Subcutaneous preadipocyte (primary cell): ENCODE measurements at places on chromosomes 16 and 17. TPM values are rescaled to one million over a fixed set of nuclear protein-coding genes. Genes with fewer than 3 reads are reported as not detected.

PRRT2 gene
- total RNA-seq = 0.39 and 0.73 TPM in 2 replicates

GRAPL gene
- not detected in 2 replicates for total RNA-seq

ITGB3 gene
- total RNA-seq = 104 and 115 TPM in 2 replicates

ASPA gene
- 0.98 and 1.1 TPM in 2 replicates for total RNA-seq

KCNH6 gene
- total RNA-seq = not detected in 2 replicates

SERPINF2 gene
- total RNA-seq = under 0.01 TPM in 1 of 2 replicates, not detected in the other

SLC13A5 gene
- not detected in 2 replicates for total RNA-seq

ATP2A3 gene
- total RNA-seq = 0.37 and 0.78 TPM in 2 replicates

CCT6B gene
- 0.37 and 0.78 TPM in 2 replicates for total RNA-seq

VASN gene
- total RNA-seq = 156 and 170 TPM in 2 replicates

NPIPA2 gene
- total RNA-seq = 0.73 TPM in 1 of 2 replicates, not detected in the other

MTHFSD gene
- 16.5 and 19.9 TPM in 2 replicates for total RNA-seq

CWC25 gene
- 9.2 and 9.9 TPM in 2 replicates for total RNA-seq

FLOT2 gene
- total RNA-seq = 32.1 and 36.7 TPM in 2 replicates

KRTAP4-1 gene
- not detected in 2 replicates for total RNA-seq

DHRS7C gene
- total RNA-seq = not detected in 2 replicates

CACNG4 gene
- total RNA-seq = not detected in 2 replicates

OTOP3 gene
- total RNA-seq = not detected in 2 replicates

ABCC12 gene
- under 0.01 TPM in 2 replicates for total RNA-seq

OTOP2 gene
- not detected in 2 replicates for total RNA-seq

TMEM204 gene
- total RNA-seq = 14.9 and 15.8 TPM in 2 replicates

MYH2 gene
- total RNA-seq = not detected in 2 replicates

KRT40 gene
- total RNA-seq = not detected in 2 replicates
